Peyer's patch (tissue), 4 donors: ENCODE measurements at places on chromosomes 1 and 21.

DNA sequence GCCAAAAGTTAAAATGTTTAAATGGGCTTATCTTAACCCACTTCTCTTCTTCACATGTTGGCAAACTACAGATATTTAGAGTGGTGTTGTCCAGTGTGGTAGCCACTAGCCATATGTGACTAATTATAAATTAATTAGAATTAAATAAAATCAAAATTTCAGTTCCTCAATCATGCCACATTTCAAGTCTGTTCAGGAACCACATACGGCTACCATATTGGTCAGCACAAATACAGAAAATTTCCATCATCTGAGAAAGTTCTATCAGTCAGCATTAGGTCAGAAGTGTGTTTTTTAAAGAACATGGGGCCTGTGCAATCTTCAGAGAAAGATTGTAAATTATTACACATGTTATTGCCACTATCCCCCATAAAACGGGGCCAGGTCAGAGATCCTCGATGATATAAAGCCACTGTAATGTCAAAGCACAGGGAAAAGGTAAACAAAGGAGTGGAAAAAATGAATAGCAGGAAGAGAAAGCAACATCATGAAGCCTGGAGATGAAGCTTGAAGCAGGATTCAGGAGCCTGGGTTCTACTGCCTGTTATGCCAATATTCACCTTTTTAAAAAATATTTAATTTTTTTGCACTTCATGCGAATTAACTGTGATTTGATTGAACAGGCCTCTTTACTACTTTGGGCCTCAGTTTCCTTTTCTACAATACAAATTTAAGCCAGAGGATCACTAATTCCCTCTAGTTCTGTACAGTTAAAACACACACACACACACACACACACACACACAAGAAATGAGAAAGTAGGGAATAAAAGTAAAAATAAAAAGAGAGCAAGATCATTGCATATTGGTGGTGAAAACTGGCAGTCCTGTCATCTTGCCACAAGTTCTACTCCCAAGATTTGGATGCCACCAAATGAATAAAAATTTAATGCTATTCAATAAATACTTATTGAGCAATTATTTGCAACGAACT is 2.3 kb downstream of the RSBN1 start:
- DNase-seq = no peak

GRCh38 chr1:24989082-24989481 is 59.0 kb upstream of the RUNX3 start:
- DNase-seq = no peak

- DNase-seq = no peak
These were observed 591.0 kb downstream of the PTPRU start for GRCh38 chr1:29827237-29827750.

DNA sequence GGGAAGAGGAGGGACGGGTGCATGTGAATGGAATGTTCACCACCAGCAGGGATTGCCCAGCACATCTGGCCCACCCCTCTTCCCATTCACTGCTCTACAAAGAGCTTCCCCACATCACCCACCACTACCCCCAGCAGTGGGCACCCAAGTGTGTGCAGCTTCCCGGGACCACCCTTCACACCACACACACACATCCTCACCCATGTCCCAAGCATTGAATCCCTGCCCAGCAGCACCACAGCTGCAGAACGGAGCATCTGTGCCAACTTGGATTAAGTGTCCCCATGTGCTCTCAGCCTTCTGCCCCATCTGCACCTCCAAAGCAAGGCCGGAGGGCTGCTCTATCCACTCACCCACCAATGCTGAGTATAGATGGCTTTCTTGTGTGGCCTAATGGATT is 141.4 kb downstream of the PSMG1 start:
- DNase-seq = no peak

DNA sequence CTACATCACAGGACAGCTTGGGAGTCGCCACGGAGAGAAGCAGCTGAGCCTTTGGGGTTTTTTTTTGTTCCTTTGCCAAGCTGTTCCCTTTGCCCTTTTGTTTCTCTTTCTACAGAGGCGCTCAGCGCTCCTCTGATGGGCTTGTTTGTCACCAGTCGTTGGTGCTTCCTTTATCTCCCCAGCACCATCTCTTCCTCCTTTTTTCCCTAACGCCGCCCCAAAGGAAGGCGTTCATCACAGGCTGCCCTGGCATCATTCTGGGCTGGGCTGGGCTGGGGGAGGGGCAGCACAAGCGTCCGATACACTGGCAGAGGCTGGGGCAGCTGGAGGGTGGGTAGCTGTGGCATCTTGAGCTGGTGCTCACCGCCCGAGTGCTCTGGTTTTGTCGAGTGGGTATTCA is 10.5 kb downstream of the IGSF21 start:
- DNase-seq = no peak

- no peak for DNase-seq
These were observed 81.9 kb downstream of the FGGY start for GRCh38 chr1:59378621-59379370.

DNA sequence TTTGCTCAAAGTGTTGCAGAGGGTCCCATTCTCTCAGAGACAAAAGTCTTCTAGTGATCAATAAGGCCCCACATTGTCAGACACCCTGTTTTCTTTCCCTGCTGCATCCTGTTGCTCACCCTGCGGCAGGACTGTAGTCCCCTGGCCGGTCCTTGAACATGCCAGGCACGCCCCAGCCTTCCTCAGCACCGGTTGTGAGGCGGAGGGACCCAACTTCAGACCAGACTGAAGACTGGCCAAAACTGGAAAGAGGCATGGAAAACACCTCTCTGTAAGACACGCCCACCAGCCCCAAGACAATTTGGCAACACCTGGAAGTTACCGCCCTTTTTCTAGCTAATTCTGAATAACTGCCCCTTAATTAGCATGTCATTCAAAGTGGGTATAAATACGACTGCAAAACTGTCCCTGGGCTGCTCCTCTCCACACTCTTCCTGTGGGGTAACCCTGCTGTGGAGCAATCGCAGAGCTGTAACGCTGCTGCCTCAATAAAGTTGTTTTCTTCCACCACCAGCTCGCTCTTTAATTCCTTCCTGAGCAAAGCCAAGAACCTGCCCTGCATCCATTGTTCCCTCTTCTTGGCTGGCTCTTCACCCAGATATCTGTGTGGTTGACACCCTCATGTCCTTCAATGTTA is 23.8 kb downstream of the PLA2G2A start:
- DNase-seq = no peak

DNA sequence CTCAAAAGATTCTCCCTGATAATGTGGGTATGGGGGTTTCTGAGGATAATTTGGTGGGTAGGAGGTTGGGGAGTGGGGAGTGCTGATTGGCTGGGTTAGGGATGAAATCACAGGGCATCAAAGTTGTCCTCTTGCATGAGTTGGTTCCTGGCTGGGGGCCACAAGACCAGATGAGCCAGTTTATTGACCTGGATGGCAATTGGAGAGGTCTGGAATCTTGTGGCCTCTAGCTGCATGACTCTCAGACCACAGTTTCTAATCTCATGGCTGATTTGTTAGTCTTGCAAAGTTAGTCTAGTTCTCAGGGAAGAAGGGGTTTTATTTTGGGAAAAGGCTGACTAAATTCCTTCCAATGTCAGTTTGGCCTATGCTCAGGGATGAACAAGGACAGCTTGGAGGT is 3.3 kb upstream of the GBP1 start:
- DNase-seq = no peak

GRCh38 chr1:23085696-23086095 is 66.4 kb downstream of the KDM1A start:
- DNase-seq = no peak

DNA sequence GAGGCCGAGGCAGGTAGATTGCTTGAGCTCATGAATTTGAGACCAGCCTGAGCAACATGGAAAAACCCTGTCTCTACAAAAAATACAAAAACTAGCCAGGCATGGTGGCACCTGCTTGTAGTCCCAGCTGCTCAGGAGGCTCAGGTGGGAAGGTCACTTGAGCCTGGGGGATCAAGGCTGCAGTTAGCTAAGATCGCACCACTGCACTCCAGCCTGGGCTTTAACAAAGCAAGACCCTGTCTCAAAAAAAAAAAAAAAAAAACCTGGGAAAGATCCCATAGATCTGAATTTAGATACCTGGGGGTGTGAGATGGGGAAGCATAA is 32.9 kb downstream of the NIBAN1 start:
- DNase-seq = no peak

- no peak for DNase-seq
These were observed 6.6 kb upstream of the PLPP3 start for GRCh38 chr1:56585985-56586384.

DNA sequence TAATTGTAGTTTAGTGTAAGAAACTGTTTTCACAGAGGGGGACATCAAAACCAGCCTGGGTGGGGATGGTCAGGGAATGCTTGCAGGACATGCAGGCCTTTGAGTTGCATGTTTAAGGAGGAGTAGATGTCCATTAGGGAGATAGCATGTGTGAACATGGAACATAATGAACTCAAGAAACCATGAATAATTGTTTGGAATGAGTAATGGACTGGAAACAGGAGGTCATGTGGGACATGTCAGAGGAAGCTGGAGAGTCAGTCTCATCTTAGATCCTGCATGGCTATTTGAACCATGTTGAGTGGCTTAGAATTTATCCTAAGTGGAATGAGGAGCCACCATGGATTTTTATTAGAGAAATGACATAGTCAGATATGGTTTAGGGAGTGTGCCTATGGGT is 86.4 kb downstream of the RPE65 start:
- DNase-seq = no peak

GRCh38 chr1:108703939-108704338 is 8.8 kb upstream of the FNDC7 start:
- DNase-seq = no peak

DNA sequence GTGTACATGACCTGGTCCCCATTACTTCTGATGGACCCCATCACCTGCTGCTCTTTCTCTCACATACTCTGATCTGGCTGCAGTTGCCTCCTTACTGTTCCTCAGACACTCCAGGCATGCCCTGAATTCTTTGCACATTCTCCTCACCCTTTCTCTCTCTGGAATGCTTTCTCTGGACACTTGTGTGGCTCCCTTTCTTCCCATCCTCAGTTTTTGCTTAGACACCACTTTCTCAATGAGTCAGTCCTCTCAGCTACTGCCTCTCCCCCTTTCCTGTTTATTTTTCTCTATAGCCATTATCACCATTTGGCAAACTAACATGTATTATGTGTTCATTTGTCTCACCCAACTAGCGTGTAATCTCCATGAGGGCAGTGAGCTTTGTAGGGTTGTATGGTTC is 28.1 kb downstream of the PLXNA2 start:
- no peak for DNase-seq

- DNase-seq = no peak
These were observed 464.1 kb downstream of the ADGRL2 start for GRCh38 chr1:82264802-82265201.

DNA sequence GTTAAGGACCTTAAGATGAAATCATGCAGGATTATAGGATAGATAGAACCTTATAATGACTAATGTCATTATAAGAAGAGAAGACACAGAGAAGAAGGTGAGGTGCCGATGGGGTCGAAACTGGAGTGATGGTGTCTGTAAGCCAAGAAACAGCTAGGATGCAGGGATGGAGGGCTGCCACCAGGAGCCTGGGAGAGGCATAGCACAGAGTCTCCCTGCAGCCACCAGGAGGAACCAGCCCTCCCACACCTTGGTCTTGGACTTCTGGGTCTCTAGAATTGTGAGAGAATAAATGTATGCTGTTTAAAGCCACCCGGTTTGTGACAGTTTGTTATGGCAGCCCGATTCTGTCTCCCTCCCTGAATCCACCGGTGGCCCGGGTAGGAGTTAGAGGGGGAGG is 337.2 kb upstream of the AJAP1 start:
- DNase-seq = peak; percentile 7

- DNase-seq = no peak
These were observed 401.5 kb downstream of the DSCAM start for GRCh38 chr21:40445349-40445921.

- DNase-seq = no peak
These were observed 193.9 kb downstream of the LTN1 start for GRCh38 chr21:28798798-28799197.

DNA sequence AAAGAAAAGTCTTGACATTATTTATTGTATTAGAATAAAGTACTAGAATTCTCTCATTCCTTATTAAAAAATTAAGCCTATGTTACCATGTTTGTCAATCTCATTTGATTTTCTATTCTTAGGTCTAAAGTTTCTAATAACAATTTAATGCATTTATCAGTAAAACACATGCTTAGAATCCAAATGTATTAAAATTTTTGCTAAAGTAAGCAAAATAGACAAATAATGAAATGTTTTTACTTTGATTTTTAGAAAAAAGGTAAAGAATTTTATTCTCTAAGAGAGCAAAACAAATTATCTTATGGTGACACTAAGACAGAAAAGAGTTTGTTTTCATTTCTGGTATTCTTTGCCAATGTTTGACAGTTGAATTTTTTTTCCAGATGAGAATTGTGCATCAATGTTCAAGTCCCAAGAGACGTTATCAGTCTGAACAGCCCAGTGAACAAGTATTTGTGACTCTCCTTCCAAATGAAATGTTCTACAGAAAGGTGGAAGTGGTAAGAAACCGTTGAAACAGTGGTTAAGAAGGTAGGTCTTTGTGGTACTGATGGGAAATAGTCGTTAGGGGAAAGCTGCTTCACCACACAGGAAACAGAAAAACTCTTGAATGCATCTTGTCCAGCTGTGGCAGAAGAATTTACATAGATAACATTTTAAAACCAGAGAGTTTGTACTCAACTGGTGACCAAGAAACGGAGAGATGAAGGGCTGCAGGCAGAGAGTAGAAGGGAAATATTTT is 402.5 kb downstream of the PTPRC start:
- no peak for DNase-seq

- DNase-seq = no peak
These were observed 45.9 kb downstream of the LUZP1 start for GRCh38 chr1:23122796-23123195.

- DNase-seq = no peak
These were observed 41.8 kb downstream of the PHC2 start for GRCh38 chr1:33388805-33389771.

- DNase-seq = no peak
These were observed 3.1 kb upstream of the VWA1 start for GRCh38 chr1:1432274-1432950.

- peak; percentile 86 for DNase-seq
These were observed at the start of gene KCNK1 for GRCh38 chr1:233613252-233614172. TSS of gene KCNK1 (plus strand) at chr1:233614106. CDS start at chr1:233614172, 66 bp downstream.

DNA sequence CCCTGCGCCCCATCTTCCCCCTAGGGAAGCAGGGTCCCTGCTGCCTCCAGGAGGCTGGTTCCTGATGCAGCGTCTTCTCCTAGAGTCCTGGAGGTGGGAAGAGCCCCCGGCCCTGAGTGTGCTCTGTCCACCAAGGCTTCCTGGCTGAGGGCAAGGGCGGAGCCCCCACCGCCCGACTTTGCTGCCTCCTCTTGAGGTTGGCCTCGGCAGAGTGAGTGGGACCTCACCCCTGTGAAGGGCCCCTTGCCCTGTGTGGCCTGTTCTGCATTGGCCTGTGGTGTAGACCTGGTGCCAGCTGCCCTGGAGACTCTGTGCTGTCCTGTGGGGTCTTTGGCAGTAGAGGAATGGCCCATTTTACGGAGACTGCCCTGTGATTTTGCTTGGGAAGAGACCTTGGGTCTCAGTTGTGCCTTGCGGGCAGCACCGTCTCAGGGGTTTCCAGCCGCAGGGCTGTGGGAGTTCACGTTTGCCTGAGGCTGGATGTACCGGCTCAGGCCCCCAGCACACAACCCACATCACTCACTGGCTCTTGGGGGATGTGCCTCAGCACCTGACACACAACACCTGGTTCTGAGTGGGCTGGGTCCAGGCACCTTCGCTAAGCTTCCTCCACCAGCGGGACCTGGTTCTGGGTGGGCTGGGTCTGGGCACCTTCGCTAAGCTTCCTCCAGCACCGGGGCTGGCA is 73.6 kb downstream of the SKI start:
- DNase-seq = no peak

GRCh38 chr21:41926117-41926806 is 27.6 kb downstream of the C2CD2 start:
- no peak for DNase-seq
